ENCODE measurements at places on chromosomes 5 and 9.

- no peak for DNase-seq
Observed at GRCh38 chr5:110478895-110479294, 247.6 kb downstream of the TMEM232 start.

DNA sequence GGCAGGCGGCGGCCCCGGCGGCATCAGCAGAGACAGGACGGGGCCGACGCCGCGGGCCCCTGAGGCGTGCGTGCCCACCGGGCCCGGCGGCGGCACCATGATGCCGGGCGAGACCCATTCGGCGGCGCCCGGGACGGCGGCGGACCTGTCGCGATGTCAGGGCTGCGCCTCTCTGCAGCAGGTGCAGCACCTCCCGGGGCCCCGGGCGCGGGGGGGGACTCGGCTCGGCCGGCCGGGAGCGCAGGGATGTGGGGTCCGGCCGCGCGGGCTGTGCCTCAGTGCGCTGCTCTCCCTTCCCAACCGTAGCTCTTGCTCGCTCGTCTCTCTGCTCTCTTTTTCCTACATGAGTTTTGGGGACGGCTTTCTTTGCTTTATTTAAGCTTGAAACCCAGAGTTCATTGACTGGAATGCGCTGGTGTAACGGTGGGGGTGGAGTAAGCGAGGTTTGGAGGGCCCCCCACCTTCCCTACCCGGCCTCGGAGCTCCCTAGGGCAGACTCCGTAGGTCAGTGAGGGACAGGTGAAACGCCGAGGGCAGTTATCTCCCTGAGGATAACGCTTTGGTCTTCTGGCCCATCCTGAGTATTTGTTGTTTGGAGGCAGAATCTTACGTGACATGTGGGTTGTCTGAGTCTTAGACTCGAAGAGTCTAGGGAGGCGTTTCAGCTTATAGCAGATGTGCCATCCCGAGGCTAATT is 490 bp downstream of the ICE1 start:
- DNase-seq = no peak

GRCh38 chr9:81266086-81266485 is 423.3 kb downstream of the TLE1 start:
- no peak for DNase-seq

DNA sequence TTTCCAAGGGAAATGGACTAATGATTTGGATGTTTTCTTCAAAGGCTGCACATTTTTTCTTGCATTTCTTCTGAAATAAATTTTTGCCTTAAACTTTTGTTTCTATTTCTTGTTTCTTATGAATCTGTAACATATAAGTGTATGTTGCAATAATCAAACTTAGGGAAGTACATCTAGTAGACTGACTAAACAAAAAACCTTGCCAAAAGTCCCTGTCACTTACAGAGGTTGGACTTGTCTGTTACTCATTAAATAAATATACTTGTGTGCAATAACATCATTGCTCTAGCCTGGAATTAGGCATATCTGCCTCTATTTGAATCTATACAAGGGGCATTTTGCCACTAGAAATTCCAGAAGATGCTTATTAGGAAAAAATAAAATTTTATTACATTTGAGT is 56.6 kb downstream of the C6 start:
- no peak for DNase-seq

DNA sequence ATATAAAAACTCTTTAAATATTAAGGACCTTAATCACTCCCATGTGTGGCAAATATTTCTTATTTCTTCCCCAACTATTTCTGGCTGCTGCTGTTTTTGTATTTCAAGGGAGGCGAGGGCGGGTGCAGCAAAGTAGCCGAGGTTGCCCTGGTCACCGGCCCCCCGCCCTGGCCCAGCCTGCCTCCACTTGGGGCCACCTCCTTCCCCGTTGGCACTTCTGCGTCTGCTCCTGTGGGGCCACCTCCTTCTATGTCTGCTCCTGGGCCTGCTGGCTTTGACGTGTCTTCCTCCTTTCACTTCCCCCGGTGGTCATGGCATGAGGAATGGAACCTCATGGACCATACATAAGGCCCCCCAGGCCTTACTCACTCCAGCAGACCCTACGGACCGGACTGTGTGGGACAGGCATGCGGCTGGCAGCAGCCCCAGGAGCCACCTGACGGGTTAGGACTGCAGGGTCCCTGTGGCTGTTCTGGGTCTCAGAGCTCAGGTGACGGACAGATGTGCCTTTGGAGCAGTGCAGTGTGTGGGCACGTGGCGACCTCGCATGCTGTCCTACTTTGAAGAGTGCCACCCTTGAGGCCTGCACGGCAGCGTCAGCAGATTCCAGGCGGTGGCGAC is 5.8 kb upstream of the ENTPD8 start:
- DNase-seq = no peak

DNA sequence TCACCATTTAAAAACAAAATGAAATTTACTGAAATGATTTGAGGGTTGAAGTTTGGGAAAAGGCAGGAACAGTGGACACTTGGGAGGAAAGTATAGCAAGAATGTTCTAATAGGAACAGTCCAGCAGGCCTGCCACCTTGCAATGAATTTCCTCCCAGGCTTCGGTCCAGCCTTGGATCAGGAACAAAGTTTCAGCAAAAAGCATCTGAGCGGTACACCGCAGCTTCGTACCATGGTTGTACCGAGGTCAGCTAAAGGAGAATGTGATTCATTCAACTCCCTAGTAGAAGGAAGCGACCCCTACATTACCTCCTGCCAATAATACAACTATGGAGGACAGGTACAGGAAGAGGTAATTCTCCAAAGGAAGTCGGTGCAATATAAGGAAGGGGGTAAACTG is 111.4 kb downstream of the ENC1 start:
- DNase-seq = no peak

DNA sequence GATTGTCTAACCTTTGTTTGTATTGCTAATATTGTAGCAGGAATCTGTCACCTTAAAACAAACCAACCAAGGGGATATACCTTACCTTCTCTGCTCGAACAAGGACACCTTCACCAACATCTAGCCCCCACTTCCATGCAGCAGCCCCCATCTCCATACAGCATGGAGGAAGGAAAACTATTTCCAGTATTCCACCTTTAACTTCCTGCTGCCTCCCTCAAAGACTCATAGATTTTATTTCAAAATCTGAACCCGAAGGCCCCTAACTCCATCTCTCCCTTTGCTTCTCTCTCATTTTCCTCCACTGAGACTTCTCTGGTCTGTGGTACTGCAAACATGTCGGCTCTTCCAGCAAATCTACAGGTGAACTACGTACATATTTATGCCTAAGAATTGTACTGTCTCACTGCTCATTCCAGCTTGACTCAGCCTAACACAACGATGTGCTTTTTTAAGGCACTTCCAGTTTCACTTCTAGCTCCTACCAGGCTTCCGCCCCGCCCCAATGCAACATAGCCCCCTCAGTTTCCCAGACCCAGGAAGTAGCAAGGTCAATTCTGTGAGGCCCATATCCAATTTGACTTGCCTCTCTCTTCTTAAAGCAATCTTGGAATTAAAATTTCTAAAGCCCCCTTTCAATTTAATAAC is 70.7 kb upstream of the RNF38 start:
- peak; percentile 55 for DNase-seq

GRCh38 chr5:61701877-61702602 is 370.0 kb downstream of the ZSWIM6 start:
- no peak for DNase-seq

GRCh38 chr9:27377811-27378456 is 81.0 kb upstream of the EQTN start:
- no peak for DNase-seq

DNA sequence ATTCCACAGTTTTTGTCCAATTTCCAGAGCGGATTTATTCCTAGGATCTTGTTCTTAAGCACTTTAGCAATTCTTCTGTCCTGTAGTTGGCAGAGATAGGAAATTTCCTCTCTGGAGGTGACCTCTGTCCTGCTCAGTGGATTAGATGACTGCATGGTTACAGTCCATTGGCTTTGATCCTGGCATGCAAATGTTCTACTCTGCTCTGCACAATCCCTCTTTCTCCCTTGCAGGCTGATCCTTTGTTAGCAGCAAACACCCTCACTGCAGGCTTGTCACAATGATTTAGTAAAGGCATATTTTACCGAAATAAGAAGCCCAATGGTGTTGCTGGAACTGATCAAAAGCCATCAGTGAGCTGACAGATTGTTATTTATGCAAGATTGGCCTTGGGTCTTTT is 243.8 kb downstream of the COX7C start:
- no peak for DNase-seq

GRCh38 chr9:79165020-79165780 is 406.6 kb upstream of the TLE4 start:
- DNase-seq = no peak

DNA sequence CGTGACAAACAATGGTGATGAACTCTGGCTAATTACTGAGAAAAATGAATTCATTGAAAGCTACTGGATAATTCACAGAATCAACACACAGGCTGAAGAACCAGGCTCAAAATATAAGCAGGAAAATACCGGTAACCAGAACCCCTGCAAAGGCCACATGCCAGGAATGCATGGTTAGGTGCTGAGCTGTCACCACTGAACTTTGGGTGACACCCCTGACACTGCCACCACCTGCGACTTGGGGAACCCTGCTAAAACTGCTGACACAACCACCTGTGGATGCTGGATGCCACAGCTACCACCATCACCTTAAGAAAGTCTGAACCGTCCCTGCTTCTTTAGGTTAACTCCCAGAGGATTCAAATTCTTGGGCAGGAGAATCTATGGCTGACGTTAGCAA is 72.0 kb upstream of the NR4A3 start:
- DNase-seq = no peak

DNA sequence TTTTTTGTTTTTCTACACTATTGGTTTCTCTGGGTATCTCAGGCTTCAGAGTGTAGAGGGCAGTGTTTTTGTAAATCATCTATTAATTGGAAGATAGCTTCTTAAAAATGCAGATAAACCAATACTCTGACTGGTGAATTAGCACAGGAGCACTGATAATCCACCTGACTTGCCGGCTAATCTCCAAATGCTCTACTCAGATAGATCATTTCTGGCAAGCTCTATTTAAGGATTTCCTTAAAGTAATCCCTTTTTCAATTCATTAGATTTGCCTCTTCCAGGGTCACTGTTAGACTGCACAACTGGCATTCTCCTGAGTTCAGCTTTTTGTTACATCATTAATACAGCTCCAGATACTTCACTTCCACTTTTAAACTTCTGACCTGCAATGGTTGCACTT is 1390.3 kb upstream of the NUDT12 start:
- DNase-seq = no peak

GRCh38 chr5:51500-51823 is 40.5 kb upstream of the PLEKHG4B start:
- no peak for DNase-seq

DNA sequence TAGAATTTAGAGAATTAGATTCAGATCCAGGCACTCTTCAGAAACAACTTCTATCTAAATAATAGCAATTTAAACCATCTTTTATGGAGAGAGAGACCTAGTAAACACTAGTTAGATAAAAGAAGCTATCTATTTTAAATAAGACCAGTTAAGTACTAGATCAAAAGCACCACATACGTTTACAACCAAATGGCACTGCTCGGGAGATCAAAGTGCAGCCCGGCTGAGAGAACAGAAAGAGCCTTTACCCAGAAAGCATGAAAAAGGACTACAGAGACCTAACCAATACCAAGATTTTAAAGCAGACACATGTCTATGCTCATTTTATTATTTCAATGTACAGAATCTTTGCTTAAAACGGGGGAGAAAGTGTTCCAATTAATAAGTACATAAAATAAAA is 30.8 kb downstream of the LIX1 start:
- DNase-seq = peak; percentile 32

GRCh38 chr5:76527685-76528161 is 95.5 kb downstream of the F2RL2 start:
- DNase-seq = no peak

GRCh38 chr5:77438071-77438470 is 54.0 kb downstream of the WDR41 start:
- DNase-seq = no peak

DNA sequence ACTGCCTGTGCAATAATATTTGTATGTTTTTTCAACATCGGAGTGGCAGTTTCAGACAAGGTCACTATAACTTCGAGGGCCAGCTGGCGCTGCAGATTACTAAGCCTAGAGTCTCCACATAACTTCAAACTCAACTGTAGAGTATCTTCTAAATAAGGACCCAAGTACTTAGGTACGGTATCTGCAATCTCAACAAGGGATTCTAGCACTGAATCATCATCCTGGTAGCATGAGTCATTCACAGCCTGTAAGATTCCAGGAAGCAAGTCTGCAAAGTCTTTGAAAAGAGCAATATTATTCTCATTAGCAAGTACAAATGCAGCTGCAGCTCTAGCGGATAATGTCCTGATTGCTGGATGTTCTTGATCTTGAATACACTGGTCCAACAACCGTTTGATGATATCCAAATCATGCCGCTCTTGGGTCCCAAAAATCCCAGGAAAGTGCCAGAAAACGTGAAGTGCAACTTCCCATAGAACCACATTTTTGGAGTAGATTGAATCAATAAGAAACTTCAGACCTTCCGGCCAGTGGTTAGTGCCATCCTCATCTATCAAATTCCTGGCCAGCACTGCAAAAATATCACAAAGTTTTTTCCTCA is 654 bp downstream of the RANBP6 start:
- no peak for DNase-seq

- DNase-seq = peak; percentile 74
Observed at GRCh38 chr9:137095664-137096517, 9.1 kb downstream of the MAN1B1 start.

DNA sequence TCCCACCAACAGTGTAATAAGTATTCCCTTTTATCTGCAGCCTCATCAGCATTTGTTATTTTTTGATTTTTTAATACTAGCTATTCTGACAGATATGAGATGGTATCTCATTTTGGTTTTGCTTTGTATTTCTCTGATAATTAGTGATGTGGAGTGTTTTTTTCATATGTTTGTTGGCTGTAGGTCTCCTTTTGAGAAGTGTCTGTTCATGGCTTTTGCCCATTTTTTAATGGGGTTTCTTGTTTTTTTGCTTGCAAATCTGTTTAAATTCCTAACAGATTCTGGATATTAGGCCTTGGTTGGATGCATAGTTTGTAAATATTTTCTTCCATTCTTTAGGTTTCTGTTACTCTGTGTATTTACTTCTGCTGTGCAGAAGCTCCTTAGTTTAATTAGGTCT is 445.4 kb upstream of the DAB2 start:
- DNase-seq = no peak

DNA sequence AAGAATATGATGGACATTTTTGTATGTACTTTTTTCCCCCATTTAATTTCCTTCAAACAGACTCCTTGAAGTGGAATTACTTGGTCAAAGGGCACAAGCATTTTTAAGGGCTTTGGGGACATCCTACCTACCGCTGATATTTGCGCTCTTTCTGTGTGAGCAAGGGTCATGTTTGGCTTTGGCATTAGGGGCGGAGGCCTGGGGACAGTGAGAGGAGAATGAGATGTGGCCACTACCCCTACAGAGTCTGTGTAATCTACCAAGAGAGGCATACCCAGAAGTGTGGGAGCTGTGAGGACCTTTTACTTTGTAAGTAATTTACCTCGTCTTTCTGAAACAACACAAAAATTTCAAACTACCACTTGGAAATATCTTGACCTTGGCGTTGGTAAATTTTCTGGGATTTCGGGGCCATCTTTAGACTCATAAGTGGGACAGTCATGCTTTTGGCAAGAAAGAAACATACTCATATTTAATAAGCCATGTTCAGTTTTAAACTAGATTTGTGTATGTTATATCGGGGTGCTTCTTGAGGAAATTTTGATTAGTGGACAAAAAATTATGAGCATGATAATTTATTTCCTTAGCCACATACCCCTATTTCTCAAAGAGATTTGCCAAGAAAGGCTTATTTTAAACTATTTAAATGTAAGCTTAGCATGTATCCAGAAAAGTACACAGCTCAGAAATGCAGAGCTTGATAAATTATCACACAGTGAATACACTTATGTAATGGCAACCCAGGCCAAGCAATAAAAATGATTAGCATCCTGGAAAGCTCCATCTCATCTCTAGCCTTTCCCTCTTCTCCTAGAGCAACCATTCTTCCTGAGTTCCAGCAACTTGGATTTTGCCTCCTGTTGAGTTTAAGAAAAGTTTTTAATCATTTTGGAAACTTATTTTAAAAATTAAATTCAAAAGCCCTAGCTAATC is 63.6 kb downstream of the ARHGAP26 start:
- DNase-seq = no peak
